NCI-H1694 (cell line): ENCODE measurements at places on chromosomes 4 and X.

GRCh38 chr4:120692964-120693363 is 229.6 kb downstream of the PRDM5 start:
- no peak for DNase-seq

DNA sequence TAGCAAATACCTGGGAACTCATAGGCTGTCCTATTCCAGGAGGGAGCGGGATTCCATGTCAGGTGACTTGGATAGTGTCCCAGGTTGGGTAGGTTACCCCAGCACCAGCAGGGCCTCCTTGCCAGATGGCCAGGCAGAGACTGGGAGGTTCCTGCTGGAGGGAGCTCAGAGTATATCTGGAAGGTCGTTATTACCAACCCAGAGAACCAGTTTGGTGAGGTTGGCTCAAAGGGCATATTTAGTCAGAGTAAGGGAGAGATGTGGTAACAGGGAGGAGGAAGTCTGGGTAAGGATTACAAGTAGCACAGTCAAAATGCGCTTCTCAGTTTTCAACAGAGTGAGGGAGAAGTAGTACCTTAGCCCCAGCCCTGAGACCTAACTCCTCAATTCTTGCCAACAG is 53.3 kb upstream of the LNX1 start:
- DNase-seq: peak; percentile 44

- no peak for DNase-seq
Observed at GRCh38 chr4:8818063-8818881, 53.4 kb downstream of the HMX1 start.

DNA sequence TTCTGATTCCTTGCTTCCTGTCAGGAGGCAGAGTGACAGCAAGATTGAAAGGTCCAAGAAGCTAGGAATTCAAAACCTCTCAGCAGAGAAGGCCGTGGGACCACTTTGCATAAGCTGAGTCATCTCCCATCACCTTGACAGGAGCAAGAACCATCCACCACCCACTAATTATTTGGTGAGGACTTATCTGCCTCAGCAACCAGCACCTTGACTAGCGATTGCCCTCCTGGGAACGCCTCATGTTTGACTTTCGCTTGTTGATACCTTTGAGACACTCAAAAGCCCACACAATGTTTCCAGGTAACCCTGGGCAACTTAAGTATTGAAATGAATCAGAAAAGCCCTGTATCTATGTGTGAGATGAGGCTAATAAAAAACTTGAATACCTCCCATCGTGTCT is 233.5 kb upstream of the GYPA start:
- no peak for DNase-seq

DNA sequence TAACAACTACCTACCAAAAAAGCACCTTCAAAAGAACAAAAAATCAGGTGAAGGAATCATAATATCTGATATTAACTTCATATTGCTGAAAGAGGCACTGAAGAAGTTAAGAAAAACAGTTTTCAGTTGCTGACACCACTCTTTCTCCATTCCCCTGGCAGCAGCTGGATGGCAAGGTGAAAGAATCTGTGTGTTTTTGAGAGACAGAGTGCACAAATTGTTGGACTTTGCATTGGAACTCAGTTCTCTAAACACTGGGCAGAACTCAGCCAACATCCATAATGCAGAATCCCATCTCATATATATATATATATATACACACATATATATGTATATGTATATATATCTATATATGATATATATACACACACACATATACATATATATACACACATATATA is 408.3 kb upstream of the MAGEC2 start:
- no peak for DNase-seq

- peak; percentile 82 for DNase-seq
Observed at GRCh38 chrX:132488819-132489577, at the start of gene MBNL3. Gene MBNL3, minus strand, starts transcription at chrX:132489038. Its CDS starts 49,427 bp downstream, at chrX:132439611.

GRCh38 chr4:123088501-123088900 is 166.1 kb upstream of the NUDT6 start:
- no peak for DNase-seq

DNA sequence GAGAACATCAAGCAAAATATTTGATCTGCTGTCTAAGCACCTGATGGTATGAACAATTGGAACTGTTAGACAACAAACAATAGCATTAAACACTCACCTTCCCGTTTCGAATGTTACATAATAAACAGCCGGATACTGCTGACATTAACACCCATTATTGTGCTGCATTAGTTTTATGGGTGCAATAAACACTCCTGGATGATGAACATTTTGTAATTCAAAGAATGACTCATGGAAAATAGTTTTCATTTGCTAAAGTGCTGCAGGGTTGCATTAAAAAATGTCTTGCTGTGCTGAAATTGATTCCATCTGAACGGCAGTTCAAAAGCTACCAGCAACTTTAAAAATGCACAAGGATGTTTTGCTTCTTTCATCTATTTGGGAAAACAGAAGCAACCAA is 100.8 kb upstream of the SORBS2 start:
- DNase-seq: no peak

GRCh38 chrX:10077425-10078188 is 79.2 kb upstream of the CLCN4 start:
- no peak for DNase-seq

- no peak for DNase-seq
Observed at GRCh38 chr4:26104056-26104685, 190.2 kb downstream of the SMIM20 start.

- peak; percentile 20 for DNase-seq
Observed at GRCh38 chrX:121356850-121357171, 309.4 kb downstream of the GLUD2 start.

- DNase-seq: peak; percentile 20
Observed at GRCh38 chr4:152063621-152064240, 302.9 kb upstream of the GATB start.

DNA sequence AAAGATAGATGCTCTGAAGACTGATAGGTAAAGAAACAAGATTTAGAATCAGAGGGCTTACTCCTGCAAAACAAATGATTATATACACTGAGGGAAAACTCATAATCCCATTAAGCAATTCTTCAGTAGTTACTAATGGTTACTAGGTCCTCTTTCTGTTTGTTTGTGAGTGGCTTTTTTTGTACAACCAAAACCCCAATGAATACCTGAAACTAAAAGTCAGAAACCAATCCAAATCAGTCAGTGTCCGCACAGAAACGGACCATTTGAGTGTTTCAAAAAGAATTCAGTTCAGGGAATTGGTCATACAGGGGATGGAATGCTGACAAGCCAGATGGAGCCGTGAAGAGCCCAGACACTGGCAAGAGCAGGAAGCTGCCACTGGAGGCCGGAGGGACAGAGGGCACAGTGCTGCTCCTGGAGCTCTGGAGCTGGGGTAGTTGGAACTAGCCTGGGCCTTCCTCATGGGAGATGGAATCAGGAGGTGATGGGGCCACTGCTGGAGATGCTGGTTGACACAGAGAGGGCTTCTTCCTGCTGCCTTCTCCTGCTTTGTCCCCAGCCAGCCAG is 31.9 kb downstream of the SETD7 start:
- no peak for DNase-seq

DNA sequence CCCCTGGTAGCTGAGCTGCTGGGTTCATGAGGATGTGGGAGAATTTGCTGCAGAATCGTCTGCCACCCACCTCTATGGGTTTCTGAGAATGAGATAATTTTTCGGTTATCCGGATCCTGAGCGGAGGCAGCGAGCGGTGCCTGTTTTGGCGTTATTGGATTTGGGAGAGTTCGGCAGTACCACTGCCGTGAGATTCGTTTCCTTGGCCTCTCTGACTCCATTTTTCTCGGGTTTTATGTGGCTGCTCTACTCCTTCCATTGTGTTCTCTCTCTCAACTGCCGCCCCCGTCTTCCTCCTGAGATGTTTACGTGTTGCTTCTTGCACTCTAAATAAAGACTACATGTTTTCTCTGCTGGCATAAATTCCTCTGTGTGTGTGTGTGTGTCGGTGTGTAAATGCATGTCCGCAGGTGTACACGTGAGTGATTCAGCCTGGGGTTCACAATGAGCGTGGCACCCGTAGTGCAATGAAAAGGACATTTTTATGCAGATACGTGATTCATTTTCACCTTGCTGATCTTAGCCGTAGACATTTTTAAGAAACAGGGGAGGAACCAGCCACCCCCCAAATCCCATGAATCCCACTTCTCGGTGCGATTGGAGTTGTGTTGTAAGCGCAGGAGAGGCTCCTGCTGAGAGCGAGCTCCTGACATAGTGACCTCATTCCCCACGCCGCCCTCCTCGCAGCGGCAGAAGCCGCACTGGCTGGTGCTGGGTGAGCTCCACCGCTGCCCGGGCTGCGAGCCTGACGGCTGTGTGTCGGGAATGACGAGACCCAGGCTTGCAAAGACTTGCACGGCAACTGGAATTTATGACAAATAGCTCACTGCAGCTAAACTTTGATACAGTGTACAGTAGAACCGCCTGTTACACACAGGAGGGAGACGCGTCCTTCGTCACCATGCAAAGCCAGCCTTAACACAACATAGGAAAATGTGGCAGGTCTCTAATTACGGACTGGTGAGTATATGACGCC is 82.2 kb downstream of the STOX2 start:
- no peak for DNase-seq

GRCh38 chrX:7444967-7445366 is 297.0 kb upstream of the PUDP start:
- no peak for DNase-seq

DNA sequence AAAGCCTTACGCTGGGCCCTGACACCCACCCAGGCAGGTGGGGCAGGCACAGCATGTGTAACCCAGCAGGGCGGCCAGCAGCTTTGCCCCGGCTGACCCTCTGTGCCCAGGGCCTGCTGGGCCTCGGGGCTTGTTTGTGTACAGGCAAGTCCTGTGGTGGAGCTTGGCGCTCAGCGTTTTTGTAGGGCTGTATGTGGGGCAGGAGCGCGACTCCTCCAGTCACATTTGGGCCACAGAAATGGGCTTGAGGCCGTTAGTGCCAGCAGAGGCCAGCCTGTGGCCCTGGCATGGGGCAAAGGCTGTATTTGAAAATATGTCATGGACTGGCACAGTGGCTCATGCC is 14.7 kb upstream of the HGFAC start:
- DNase-seq: no peak

- DNase-seq: no peak
Observed at GRCh38 chr4:4585012-4585670, 43.3 kb upstream of the STX18 start.

DNA sequence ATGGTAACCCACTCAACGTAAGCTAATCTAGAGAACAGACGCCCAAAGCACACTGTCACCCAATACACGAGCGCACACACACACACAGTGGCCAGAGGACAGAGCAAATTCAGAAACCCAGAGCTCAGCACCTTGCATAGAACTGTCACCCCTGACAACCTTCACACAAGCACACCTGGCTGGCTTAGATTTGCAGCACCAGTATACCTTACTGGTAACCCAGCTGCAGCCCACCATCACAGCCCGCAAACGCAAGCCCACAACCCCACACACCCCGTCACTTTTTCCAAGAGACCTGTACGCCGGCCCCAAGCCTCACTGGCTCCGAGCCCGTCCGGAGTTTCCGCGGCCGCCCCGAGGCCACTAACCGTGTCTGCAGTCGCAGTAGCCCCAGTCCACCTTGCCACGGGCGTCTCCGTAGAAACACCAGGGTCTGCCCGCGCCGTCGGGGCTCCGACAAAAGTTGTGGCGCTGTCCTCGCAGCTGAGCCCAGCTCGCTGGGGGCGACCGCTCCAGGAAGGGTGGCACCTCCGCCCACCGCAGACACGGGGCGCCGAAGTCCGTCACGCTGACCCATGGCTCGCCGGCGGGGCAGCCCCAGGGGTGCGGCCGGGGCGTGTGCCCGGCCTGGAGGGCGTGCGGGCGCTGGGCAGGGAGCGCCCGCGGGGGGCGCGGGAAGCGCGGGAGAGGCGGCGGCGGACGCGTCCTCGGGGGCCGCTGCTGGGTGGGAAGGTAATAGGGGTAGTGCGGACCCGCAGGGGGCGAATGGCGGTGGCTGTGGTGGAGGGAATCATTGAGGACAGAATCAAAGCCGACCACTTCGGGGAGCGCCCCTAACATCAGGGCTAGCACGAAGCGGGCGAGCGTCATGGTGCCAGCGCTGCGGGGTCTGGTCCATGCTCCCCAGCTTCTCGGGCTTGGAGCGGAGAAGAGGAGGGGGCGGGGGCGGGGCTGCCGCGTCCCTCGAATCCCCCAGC is 664 bp downstream of the PRSS12 start:
- no peak for DNase-seq

- DNase-seq: no peak
Observed at GRCh38 chr4:110411574-110412011, 64.4 kb upstream of the ENPEP start.

DNA sequence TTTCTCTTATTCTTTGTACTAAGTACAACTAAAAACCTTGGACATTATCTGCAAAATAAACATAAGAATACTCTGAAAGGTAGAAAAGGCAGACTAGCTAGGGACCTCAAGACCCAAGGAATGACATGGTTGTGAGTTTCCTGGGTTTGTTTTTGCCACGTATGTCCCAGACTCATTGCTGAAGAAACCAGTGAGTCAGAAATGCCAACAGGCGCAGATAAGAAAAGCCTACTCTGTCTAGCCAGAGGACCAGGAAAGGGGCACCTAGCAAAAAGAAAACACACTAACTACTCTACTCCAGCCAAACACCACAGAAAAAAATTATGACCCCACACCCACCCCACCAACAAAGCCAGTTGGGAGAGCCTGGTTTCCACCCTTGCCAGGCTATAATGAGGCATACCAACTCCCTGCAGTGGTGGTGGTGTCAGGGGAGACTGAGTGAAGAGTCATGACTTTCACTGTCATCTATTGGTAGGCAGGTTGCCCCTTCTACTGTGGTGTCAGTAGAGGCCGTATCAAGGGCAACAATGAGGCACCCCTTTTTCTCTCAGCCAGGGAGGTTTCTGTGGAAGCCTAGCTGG is 10.9 kb downstream of the MTMR1 start:
- DNase-seq: no peak

DNA sequence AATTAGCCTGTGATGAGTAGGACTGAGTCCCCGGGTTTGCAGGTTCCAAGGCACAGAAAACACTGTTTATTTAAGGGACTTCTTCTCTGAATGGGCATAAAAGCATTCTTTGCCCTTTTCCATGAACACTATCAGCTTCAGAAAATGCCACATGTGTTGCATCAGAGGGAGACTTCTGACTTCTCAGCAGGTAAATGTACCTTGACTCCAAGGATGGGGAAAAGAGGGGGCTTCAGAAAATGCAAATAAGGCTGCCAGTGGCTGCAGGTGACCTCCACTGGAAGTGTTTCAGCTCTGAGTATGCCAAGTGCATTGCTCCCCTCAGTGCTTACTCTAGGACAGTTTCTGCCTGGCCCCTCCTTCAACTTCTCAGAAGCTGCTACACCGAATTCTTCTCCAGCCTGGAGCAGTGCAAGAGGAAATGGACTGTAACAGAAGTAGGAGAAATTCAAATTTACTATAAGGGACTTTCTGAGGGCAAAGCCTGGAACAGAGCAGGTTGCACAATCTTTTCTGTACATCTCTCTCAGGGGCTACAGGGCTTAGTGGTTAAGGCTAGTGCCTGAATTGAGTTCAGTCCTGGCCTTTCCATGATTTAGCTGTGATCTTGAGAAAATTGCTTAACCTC is 233.2 kb downstream of the PTTG2 start:
- no peak for DNase-seq

GRCh38 chr4:125049711-125050110 is 265.0 kb upstream of the FAT4 start:
- no peak for DNase-seq

DNA sequence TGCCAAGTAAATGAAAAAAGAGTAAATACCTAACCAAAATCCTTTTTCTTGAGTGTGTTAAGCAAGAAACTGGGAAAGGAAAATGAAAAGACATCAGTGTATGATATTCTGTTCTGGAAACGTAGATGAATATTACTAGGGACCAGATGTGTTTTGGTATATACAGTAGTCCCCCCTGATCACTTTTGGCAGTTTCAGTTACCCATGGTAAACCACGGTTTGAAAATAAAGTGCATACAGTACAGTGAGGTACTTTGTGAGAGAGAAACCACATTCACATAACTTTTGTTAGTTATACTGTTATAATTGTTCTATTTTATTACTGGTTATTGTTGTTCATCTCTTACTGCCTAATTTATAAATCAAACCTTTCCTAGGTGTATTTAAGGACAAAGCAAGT is 250.9 kb downstream of the TENM3 start:
- DNase-seq: no peak
